ENCODE measurements at places on chromosomes 11 and 22.

DNA sequence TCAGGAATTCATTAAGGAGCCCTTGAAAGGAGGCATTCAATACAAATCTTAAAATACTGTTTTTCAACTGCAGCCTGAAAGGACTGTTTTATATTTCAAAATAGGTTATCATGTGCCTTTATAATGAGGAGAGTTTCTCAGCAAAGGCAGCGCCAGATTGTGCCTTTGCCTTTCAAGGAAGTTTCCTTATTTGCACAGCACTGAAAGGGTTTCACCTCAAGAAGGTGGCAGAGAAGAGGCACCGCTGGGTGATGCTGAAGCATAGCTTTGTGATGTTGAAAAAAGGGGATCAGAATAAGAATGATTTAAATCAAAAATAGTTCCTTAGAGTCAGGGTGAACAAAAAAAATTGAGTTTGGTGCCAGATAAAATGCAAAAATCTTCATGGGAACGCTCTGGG is 601.0 kb upstream of the KIRREL3 start:
- no peak for DNase-seq

DNA sequence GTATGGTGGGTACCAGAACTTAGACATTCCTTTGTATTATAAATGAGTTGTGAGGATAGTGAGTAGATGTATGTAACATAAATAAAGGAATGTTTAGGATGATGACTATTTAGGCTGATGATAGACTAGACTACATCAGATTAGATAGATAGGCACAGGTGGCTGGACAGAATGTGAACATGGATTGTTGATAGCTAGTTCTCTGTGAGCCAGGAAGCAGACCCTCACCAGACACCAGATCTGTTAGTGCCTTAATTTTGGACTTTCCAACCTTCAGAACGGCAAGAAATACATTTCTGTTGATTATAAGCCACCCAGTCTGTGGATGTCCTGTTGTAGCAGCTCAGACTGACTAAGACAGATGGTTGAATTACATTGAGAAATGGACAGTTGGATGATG is 99.4 kb downstream of the SWAP70 start:
- DNase-seq: no peak

DNA sequence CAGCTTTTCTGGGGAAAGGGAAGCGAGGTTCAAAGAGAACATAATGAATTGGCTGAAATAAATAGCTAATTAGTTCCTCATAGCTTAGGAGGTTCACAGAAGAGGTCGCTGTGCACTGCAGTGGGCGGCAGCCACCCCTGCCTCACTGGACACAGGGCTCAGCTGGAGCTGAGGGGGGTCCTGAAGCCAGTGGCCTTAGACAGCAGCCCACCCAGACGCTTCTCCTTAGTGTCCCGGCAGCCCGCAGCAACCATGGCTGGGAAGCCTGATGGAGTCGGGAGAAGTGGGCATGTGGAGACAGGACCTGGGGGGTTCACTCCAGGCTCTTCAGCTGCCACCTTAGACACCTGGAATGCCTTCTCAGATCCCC is 75.4 kb downstream of the TRIM29 start:
- DNase-seq: no peak

DNA sequence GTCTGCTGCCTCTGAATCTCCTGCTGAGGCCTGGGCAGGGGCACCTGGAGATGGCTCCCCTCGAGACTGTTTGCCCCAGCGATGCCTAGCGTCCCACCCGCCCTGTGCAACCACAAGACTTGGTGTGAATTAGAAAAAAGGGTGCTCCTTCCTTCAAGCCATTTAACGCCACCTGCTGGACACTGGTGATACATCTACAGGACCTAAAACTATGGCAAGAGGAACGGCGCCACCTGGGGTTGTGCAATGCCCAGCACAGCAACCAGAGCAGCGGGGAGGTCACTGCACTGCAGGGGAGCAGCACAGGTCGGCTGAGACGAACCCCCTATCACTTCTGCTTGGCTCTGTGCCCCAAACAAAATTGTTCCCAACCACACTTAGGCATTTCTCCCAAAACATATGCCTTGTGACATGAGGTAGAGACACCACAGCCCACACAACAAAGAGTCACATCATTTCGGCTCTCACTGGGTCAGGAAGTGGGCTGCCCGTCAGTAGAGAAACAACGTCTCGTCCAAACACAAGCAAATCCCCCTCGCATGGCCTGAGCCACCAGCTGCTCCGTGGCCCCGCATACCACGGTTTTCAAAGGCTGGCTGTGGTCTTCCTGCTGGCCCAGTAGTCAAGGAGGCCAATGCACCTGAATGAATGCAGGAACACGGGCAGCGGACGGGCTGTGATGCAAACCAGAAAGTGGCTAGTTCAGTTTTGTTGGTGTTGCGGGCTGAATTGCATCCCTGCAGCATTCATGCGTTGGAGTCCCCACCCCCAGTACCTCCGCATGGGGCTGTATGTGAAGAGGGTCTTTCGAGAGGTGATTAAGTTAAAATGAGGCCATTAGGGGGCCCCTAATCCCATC is 171.9 kb downstream of the SHANK2 start:
- peak; percentile 46 for DNase-seq

- DNase-seq: no peak
Measured at GRCh38 chr22:36184433-36185025, 17.1 kb downstream of the APOL4 start.

DNA sequence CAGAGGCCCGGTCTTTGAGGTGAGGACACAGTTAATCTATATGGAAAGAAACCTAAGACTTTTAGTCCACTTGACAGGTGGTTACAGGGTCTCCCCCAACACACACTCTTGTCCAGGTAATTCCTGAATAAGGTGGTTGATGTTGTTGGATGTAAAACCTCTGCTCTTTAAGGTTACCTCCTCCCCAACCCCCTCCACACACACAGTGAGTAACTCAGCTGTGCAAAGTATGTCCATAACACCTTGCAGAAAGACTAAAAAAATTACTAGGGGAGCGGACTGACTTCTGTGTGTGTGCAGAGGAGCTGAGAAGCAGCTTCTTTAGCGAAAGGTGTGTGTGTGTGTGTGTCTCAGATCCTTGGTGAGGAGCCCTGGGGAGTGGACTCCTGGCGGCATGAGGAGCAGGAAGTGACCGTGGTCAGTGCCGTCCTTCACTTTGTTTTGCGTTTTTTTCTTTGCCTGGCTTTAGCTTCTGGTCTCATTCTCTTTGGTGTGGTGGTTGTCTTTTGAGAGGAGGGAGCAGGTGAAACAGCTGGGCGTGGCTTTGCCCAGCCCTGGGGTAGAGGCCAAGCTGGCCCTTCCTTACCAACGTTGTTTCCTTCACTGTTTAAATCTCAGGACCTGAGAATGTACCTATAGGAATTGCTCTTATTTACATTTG is 1.7 kb downstream of the ZBED4 start:
- no peak for DNase-seq

- DNase-seq: no peak
Measured at GRCh38 chr11:113884361-113884836, 9.0 kb upstream of the USP28 start.

DNA sequence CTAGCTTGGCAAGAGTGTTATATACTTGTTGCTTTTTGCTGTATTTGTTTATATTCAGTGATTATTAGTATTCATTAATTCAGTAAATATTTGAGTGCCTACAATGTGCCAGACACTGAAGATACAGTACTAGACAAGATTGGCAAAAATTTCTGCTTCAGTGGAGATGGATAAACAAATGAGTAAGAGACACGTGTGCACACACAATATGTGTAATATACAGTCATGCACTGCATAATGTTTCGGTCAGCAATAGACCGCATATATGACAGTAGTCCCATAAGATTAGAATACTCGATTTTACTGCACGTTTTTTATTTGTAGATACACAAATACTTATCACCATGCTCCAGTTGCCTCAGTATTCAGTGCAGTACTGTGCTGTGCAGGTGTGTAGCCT is 104.9 kb upstream of the GAL start:
- no peak for DNase-seq

DNA sequence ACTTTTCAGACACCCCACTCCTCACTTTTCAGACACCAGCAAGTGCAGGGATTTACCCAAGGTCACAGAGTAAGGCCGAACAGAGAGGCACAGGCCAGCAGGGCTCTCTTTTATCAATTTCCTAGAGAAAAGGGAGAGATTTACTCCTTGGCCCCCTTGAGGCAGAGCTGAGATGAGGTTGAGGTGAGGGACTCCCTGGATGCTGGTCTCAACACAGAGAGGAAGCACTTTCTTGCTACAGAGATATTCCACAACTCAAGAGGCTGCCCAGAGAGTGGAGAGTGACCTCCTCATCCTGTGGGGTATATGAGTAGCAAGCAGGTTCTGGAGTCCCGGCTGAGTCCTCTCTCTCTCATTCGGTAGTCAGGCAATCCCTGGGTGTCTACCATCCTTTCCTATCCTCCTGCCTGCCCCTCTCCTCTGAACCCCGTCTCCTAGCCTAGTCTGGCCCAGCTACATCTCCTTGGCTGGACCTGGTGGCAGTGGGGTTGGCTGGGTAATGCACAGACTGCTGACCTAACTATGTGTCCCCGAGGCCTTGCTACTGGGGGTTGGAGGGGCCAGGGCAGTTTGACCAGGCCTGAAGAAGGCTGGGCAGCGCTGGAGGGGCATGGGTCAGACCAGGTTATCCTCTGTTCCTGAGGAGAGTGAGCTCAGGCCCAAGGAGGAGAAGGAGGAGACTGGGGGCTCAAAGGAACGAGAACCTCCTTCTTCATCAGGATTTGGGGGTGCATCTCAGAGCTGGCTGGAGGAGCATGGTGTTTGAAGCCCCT is 1.8 kb upstream of the ARHGEF17 start:
- DNase-seq: no peak

DNA sequence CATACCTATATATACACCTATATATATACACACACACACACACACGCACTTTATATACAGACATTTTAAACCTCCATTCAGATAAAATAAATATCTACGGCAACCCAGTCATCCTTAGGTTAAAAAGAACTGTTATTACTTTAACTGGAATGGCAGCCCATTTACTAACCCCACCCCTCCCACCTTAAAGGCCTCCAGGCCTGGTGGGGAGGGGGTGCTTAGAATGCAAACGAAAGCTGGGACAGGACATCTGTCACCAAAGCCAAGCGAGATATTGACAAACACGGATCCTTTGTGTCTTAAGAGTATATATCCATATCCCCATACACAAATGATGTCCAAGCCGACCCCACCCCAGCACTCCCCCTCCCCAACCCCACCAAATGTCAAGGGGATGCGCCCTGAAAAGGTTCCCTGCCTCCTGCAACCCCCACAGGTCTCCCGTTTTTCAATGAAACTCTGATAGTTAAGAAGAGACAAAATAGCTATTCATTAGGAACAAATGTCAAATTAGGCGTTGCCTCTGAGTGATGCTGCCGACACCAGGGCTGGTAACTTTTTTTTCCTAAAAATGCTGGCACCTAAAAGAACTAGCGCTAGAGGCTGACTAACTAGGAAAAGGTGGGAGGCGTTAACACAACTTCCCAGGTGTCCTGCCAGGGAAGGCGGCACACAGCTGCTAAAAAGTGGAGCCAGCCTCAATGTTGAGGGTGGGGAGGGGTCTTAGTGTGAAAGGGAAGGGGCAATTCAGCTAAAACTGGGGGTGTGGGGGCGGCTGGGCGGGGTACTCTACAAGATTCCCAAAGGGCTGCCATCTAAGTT is 5.6 kb downstream of the MN1 start:
- no peak for DNase-seq

- no peak for DNase-seq
Measured at GRCh38 chr11:127873478-127873877, 713.9 kb downstream of the ETS1 start.

GRCh38 chr11:62556875-62557631 is 10.4 kb upstream of the AHNAK start:
- no peak for DNase-seq

DNA sequence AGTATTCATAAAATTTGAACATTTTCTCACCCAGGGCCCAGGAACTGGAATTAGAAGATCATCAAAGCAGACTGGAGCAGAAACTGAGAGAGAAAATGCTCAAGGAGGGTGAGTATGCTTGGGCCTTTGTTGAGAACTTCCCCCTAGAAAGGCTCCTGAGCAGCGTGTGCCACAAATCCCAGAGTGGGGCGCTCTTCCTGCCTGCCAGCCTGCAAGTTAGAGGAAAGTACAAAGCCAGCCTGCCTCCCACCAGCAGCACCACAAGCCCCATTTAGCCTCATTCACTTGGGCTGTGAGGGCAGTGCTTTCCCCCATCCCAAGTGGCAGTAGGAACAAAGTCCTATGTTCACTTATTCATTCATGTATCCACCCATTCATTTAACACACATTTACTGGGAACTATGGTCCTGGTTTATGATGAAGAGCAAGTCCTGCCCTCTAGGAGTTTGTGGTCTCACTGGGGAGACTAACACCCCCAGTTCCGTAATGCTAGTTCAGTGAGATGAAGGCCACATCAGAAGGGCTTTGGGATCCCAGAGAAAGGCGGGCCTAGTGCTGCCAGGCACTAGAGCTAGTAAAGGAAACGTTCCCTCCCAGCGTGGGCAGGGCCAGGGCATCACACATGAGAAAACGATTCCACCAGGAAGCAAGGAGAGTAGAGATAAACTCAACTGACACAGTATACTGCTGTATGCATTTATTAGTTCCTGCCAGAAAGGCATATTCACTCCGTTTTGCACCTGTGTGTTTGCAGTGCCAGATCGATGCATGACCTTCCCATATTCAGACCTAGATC is 22.4 kb upstream of the PARVA start:
- DNase-seq: no peak

- no peak for DNase-seq
Measured at GRCh38 chr11:135069890-135070289, 657.8 kb upstream of the B3GAT1 start.

DNA sequence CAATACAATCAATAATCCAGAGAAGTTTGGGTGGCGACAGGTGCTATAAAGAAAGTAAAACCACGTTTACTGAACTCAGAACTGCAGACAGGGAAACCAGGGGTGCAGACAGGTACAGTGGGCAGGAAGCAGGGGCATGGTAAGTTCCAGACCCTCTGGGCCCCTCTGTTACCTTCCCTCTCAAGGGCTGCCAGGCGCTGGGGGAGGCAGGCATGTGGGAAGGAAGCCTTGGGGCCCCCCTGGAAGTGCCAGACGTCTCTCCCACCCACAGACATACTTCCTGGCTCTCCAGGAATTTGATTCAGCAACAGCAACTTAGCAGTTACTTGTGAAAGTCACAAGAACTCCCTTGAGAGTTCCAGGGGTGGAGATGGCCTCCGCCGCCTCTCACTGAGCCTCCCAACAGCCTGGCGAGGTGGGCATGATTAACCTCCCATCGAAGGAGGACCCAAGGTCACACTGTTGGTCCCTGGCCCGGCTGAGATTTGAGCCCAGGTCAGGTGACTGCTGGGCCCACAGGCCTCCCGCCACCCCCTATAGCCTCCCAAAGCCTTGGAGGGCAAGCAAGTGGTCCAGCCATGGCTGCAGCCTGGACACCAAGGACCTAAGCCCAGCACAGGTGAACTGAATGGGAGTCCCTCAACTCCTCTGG is 14.1 kb upstream of the TSKU start:
- no peak for DNase-seq

Measured in stimulated activated CD8-positive, alpha-beta memory T cell treated with anti-CD3 and anti-CD28 coated beads, Interleukin-15, amount 100 ng/mL, for 48 hours (primary cell).